ENCODE measurements at places on chromosomes 1 and 21. TPM values are rescaled to one million over a fixed set of nuclear protein-coding genes. Genes with fewer than 3 reads are reported as not detected.

- H3K36me3 ChIP-seq = no peaks in the 10 kb centered on the region
- no peaks in the 10 kb centered on the region for H3K4me1 ChIP-seq
- H3K4me3 ChIP-seq = no peak overlapping the region
These were observed 13.5 kb downstream of the FALEC start for GRCh38 chr1:150529017-150529416.

- DNase-seq = no peak
- H3K27ac ChIP-seq = no peak overlapping the region
- no peaks in the 10 kb centered on the region for H3K36me3 ChIP-seq
These were observed 126.1 kb downstream of the CDC42BPA start for GRCh38 chr1:227192163-227192562.

The NUDT4B gene
- 11.2 TPM for polyA plus RNA-seq

DNA sequence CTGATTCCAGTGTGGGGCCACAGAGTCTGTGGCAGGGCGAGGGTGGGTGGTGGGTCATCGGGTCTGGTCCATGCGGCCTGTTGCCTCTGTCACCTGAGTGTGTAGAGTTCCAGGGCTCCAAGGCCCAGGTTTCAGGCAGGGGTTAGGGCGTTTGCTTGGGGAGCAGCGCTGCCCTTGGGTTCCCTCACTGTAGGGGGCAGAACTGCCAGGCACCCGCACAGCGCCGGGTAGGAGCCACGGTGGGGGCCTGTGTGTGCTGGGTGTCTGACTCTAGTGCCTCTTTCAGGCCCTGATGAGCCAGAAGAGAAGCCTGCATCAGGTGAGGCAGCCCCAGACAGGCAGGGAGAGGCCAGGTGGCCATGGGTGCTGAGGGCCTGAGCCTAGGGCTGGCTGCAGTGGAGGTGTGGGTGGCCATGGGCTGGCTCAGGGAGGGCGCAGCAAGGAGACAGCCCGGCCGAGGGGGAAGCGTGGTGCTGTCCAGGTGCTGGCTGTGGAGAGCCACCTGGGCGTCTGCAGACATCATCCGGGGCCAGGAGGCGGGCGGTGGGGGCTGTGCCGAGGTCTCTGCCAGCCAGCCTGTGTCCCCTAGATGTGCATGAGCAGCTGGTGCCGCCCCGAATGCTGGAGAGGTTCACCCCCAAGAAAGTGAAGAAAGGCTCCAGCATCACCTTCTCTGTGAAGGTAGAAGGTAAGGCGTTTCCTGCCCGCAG is 72.3 kb downstream of the TRIM11 start:
- DNase-seq = no peak
- H3K27me3 ChIP-seq = no peaks in the 10 kb centered on the region
- H3K27ac ChIP-seq = no peak overlapping the region
- no peaks in the 10 kb centered on the region for H3K4me1 ChIP-seq
- no peaks in the 10 kb centered on the region for H3K36me3 ChIP-seq

The PTPRC gene
- polyA plus RNA-seq = 1,286 TPM

GRCh38 chr1:76764638-76765454 is 102.4 kb upstream of the ST6GALNAC5 start:
- H3K4me3 ChIP-seq = no peak overlapping the region
- H3K36me3 ChIP-seq = no peaks in the 10 kb centered on the region
- no peak for DNase-seq
- no peaks in the 10 kb centered on the region for H3K4me1 ChIP-seq

GRCh38 chr1:85502625-85503083 is 37.7 kb upstream of the DDAH1 start:
- no peak overlapping the region for H3K27ac ChIP-seq
- H3K4me3 ChIP-seq = no peak overlapping the region
- H3K4me1 ChIP-seq = no peaks in the 10 kb centered on the region
- DNase-seq = no peak

The GBP1 gene
- 34.3 TPM for polyA plus RNA-seq

- H3K36me3 ChIP-seq = no peaks in the 10 kb centered on the region
- H3K27ac ChIP-seq = no peak overlapping the region
- no peak for DNase-seq
- H3K4me1 ChIP-seq = no peaks in the 10 kb centered on the region
- no peaks in the 10 kb centered on the region for H3K27me3 ChIP-seq
- no peak overlapping the region for H3K4me3 ChIP-seq
These were observed 303.6 kb downstream of the USH2A start for GRCh38 chr1:216119600-216119999.

DNA sequence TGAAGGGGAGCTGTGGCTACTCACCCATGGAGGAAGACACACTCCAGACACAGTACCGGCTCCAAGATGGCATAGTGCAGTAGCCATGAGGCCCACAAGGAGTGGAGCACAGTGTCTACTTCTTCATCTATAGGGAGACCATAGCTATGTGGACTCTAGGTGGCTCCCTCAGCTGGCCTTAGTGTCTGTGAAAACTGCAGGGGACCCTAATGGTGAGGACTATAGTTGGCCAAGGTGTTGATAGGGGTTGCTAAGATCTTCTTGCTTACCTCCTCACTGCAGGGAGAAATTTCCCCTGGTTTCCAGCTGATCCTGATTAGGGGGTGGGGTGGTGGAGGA is 58.9 kb downstream of the DIPK1A start:
- no peaks in the 10 kb centered on the region for H3K36me3 ChIP-seq
- no peak overlapping the region for H3K27ac ChIP-seq
- no peaks in the 10 kb centered on the region for H3K27me3 ChIP-seq
- DNase-seq = no peak
- H3K4me3 ChIP-seq = no peak overlapping the region
- H3K4me1 ChIP-seq = no peaks in the 10 kb centered on the region

The ABCA4 gene
- polyA plus RNA-seq = not detected

The TBX19 gene
- 1.1 TPM for polyA plus RNA-seq

DNA sequence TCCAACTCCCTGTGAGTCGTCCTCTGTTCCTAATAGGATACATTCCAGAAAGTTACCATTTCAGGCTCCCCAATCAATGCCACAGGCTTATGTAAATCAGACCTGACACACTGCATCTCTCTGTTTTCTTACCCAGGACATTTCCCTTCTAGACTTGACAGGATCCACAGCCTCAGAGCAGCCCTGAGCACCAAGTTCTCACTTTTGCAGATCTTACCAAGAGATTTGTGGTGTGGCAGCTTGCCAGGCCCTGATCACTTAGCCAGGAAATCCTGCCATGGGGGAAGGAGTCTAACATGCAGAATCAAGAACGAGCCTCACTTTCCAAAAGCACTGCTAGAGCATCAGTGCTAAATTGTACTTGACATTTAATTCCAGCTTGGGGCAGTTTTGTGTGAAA is 202.9 kb downstream of the TBX15 start:
- H3K27me3 ChIP-seq = no peaks in the 10 kb centered on the region
- no peak overlapping the region for H3K27ac ChIP-seq
- no peaks in the 10 kb centered on the region for H3K4me1 ChIP-seq
- DNase-seq = no peak

DNA sequence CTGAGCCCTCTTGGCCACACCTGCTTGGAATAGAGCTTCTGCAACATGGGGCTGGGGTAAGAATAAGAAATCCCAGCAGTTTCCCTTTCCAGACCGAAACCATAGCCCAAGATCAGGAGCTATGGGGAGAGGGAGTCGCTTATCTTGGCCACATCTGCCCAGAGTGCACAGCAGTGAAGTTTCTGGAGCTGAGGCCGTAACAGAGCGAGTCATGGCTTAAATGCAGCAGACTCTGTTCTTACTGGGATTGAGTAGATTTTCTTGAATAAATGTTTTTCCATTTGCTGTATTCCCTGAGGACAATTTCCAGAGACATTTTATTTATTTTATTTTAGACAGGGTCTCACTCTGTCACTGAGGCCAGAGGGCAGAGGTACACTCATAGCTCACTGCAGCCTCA is 33.5 kb downstream of the CFAP57 start:
- H3K27me3 ChIP-seq = no peaks in the 10 kb centered on the region
- no peak overlapping the region for H3K27ac ChIP-seq
- no peak for DNase-seq
- no peaks in the 10 kb centered on the region for H3K4me1 ChIP-seq
- no peaks in the 10 kb centered on the region for H3K36me3 ChIP-seq
